ENCODE measurements at places on chromosomes 3 and 15.
A peak's percentile ranks its signal among the peaks of the same experiment; 100 is the strongest.

DNA sequence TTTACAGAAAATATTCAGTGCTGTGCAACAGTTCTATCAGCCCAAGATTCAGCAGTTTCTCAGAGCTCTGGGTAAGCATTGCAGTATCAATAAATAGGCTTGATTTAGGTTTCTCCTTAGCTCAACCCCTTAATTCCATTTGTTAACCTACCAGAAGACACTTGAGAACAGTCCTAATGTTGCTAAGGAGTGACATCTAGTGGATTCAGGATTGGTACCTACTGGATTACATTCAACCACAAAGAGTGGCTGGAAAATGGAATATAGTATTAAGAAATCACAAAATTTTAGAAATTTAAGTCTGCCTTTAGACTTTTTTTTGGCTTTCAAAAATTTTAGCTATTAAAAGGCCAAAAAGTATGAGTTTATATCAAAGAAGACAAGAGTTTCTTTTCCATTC lies 34.7 kb downstream of the POLG start:
- no peak for DNase-seq

DNA sequence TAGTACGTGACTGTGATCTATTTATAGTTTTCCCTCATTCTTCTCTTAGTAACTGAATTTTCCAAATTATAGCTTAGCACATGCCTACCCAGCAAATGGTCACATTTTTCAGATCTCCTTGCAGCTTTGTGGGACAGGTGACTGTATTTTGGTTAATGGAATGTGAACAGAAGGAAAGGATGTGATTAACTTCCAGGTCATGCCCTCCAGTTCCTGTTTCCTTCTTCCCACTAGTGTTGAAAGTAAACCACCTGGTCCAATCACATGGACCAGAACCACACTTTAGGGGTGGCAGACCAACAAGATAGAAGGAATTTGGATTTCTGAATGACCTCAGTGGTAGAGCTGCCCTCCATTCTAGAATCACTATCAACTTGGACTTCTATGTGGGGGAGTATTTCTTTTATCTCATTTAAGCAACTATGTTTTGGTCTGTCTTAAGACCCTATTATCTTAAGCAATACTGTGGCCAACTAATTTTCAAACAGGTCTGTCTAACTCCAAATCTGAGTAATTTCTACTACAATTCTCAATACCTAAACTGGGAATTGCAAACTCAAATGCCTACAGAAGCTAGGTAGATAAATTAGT lies 76.0 kb upstream of the TSC22D2 start:
- no peak for DNase-seq

- no peak for DNase-seq
Measured at GRCh38 chr3:123447749-123448517, 957 bp downstream of the ADCY5 start.

DNA sequence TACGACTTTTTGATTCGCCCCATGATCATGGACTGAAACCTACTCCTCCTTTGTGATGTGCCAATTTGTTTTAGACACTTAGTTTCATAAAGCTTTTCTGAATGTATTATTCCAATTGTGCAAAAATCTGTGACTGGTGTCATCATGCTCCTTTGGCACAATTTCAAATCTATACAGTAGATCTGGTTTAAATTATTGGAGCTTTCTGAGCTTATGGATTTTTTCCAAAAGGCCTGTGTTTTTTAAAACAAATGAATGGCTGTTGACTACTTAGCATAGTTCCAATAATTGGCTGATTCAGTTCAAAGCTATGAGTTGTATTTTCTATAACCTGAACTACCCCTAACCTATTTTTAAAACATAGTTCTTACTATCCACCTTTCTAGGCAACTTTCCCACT lies 282.7 kb downstream of the CNTN3 start:
- no peak for DNase-seq

DNA sequence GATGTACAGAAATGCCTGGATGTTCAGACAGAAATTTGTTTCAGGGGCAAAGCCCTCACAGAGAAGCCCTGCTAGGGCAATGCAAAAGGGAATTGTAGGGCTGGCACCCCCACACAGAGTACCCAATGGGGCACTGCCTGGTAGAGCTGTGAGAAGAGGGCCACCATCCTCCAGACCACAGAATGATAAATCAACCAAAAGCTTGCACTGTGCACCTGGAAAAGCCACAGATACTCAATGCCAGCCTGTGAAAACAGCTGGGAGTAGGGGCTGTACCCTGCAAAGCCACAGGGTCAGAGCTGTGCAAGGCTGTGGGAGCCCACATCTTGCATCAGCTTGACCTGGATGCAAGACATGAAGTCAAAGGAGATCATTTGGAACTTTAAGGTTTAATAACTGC lies 477.9 kb upstream of the NECTIN3 start:
- DNase-seq = no peak

GRCh38 chr15:90002428-90002844 lies 1.3 kb downstream of the ZNF710 start:
- DNase-seq = peak; percentile 47

DNA sequence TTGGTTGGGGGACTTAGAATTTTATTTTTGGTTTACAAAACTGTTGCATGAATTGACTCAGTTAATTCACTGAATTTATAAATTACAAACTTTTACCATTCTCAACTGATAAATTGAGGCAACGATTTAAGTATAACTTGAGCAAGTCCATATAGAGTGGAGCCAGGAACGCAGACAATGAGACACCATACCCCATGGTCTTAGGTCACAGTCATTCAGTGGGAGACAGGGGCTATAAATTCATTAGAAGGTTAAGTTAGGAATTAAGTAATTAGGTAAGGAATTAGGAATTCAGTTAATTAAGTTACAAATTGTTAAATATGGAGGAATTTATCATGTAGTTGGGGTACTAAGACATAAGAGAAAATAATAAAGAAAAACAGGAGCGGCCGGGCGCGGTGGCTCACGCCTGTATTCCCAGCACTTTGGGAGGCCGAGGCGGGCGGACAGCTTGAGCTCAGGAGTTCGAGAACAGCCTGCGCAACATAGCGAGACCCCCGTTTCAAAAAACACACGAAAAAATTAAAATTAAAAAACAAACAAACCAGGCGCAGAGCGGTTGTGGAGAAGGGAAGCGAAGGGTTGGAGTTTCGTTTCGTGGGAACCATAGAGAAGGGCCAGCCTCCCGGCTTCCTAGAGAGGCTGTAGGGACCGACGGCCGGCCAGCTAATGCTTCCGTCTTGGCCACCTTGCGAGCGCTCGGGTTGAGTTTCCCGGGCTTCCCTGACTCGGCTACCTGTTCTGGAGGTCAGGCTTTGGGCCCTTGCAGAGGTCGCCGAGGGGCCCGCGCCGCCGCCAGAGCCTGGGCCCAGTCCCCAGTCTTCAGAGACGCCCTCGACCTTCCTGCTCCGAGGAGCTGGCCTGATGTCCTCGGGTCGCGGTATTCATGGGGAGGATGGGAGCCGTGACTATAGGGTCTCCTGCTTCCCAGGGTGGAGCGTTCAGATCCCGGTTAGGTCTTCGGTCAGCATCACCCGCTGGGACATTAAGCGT lies at the start of gene ZNF619:
ZNF619 (plus strand) TSS at position 645 of the 993 bp plus-strand sequence. CDS start 858 bp downstream, outside the sequence.
- no peak for DNase-seq

- no peak for DNase-seq
Measured at GRCh38 chr3:48034000-48034516, 17.8 kb upstream of the MAP4 start.

DNA sequence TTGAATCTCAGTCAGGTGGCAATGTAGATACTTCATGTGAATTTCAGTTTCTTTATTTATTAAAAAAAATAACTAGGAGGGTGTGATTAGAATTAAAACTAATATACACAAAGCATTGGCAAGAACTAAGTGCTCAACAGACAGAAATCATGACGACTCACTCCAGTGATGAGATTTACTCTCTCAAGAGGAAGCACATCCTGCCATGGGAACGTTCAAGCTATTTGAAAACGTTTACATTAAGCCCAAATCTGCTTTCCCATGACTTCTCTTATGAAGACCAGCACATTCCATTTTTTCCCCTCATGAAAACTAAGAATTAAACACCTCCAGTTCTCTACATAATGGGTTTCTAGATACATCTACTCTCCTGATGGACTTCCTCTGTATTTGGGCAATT lies 8.5 kb downstream of the WDR53 start:
- no peak for DNase-seq

DNA sequence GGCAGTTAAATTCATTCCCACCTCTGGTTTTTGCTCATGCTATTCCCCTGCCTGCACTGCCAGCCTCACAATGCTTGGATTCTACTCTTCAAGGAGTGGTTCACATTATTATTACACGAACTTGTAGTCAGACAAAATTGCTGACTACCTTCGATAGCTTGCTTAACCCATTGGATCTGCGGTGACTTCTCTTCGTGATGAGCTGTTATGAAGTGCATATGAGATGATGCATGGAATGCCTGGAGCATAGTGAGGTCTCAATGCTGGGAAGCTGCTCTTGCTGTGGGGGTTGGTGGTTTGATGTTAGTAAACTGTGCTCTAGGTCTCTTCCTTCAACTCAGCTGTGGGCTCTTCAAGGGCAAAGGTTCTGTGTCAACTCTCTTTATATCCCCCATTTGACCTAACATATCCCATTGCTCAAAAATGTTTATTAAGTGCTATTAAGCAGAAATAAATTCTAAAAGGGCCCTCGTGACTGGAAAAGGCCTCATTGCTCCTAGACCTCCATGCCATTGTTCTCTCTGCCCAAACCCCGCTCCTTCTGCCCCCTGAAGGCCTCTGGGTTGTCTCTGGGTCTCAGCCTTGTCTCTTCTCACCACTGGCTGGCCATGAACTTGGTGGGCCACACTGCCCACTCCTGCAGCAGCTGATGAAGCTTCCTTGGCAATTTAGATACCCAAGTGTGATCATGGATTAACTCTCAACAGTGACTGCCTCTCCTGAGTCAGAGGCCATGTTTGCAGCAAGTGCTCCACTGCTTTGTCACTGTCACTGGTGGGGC lies 4.5 kb upstream of the SLCO2A1 start:
- no peak for DNase-seq

GRCh38 chr3:100084100-100084806 lies 30.0 kb downstream of the FILIP1L start:
- no peak for DNase-seq

DNA sequence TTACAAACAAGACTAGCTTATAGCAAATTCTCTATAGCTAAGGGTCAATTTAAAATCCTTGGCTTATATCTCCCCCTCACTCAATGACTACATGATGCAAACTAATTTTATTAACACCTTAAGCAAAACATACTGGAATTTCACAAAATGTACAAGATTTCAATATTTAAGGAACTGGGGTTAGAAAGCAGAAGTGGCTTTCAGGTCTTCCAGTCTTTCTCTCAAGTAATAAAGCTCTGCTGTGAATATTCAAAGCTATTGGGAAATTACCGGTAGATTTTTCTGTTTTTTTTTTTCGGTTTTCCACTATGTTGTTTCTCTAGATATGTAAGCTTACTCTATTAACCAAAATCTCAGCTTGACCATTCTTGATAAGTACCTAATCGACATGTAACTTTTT lies 3.9 kb downstream of the EPM2AIP1 start:
- DNase-seq = no peak

DNA sequence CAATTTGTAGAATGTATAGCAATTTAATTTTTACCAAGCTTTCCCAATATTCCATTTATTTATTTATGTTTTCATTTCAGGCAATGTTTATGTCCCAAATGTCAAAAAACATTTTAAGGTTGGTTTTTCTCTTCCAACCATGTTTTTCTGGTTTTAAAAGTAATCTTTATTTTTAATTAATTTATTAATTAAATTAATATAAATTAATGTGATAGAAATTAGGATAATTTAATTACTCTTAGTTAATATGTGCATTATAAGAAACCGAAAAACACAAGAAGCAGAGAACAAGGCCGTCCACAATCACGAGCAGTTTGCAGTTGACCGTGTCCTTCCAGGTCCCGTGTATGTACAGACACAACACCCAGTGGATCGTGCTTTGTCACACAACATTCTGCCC lies 34.2 kb downstream of the FBXO45 start:
- DNase-seq = no peak

DNA sequence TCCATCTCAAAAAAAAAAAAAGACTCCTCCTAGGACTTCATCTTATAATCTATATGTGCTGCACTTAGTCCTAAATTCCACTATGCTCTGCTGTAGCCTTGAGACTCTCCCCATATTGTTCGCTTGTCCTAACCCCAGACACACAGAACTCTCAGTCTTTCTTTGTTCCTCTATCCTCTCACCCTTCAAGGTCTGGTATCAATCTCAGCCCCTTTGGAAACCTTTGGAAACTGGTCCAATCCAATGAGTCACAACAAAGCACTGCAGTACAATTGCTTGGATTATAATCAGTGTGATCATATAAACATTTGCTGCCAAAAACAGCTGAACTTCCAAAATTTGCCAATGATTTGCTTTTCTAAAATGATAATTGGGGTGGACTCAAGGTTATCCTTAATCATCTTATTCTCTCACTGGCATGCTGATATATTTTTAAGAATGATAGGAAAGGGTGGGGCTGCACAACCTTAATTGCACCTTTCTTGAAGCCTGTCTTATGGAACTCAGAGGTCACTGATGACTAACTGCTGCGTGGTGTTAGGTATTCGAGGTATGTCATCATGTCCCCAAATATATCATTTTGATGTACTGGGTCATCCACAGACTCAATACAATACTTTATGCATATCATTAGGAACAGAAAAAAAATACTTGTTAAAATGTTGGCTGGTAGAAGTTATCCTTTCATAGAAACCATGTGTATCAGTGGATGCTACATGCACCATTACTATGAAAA lies 756.7 kb downstream of the NR2F2 start:
- no peak for DNase-seq

DNA sequence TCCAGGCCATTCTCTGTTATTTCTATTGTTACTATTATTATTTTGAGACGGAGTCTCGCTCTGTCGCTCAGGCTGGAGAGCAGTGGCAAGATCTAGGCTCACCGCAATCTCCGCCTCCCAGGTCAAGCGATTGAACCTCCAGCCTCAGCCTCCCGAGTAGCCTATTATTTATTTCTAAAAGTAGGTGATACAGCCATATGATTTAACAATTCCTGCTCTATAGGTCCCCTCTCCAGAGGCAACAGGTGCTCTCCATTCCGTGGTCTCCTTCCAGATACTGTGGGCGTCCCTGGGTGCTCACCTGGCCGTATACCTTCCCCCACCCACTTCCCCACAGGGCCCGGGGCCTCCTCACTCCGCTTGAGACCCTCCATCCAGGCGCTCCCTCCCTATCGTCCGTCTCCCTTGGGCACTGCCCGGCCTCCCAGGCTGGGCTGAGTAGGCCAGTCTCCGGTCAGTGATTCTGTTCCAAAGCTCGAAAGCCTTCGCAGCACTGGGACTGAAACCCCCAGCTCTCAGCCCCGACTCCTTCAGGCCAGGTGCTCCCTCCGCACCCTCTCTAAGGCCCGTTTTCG lies 708 bp upstream of the PTPN23 start:
- no peak for DNase-seq

- no peak for DNase-seq
Measured at GRCh38 chr3:100053951-100054620, 60.2 kb downstream of the FILIP1L start.

DNA sequence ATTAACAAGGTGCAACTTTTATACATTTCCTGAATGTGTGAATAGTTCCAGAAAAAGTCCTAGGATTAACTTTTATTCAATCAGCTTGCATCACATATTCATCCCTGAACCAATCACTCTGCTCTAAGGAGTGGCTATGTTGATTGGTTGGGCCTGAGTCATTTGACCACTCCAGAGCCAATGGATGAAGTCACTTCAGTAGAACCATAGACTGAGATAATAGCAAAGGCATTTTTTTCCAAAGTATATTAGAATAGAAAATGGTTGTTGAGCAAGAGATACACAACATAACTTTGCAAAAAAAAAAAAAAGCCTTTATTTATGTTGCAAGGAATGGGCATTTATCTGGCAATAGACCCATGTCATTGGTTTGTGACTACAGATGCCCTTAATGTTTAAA lies 55.5 kb upstream of the AGTR1 start:
- no peak for DNase-seq

- DNase-seq = no peak
Measured at GRCh38 chr15:98438326-98438725, 210.0 kb upstream of the IGF1R start.

Data from stimulated activated CD4-positive, alpha-beta T cell treated with anti-CD3 and anti-CD28 coated beads, TNF-alpha, amount 100 ng/mL, for 24 hours (primary cell).